ENCODE measurements at places on chromosomes 11 and 22.

DNA sequence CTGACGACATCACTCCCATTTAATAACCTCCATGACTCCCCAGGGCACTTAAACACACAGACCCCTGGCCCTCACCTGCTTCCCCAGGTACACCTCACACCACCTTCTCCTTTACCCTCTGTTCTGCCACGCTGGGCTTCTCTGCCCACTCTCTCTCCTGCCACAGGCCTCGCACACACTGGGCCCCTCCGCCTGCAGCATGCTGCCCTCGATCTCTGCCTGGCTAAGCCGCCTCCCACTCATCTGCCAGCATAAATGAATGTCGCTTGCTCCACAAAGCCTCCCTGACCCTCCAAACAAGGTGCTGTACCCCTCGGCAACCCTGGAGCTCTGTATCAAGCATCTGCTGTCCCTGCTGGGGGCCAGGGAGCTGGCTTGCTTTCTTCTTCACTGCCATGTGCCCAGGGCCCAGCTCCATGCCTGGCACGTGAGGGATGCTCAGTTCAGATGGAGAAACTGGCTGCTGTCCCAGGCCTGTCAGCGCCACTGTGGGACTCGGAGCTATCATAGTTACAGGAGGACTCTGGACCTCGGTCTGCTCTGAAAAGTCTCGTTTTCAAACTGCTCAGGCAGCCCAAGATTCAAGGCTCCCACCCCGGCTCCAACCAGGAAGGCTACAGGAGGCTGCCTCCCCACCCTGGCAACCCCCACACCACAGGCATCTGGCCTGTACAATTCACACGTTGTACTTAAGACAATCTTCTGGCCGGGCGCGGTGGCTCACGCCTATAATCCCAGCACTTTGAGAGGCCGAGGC lies 11.9 kb downstream of the TTLL1 start:
- DNase-seq = no peak

DNA sequence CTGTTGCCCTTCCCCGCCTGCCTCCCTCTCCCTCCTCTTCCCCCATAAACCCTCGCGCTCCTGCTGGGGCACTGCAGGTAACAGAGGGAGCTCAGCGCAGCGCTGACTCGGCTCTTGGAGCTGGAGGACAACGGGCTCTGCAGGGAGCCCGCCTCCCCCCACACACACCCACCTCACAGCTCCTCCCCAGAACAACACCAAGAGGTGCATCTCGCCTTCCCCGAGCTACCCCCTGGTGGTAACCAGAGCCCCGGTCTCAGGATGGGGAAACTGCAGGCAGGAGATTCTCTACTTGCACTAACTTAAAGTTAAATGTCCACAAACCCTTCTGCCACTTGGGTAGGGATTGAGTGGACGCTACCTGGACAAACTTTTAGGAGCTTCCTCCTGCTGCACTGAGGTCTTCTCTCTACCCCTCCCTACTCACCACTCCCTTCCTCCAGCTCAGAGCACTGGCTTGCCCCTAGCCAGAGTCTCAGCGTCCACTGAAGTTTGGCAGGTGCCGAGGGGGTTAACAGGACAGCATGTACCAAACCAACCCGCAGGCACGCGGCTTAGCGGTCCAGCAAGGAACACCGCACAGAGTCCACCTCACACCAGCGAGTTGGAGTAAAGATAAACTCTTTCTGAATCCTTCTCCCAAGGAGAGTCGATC lies 4.0 kb upstream of the SCN4B start:
- DNase-seq = peak; percentile 43

- DNase-seq = peak; percentile 91
These were observed 33.7 kb upstream of the APOBEC3A start for GRCh38 chr22:38923463-38924346.

- DNase-seq = no peak
These were observed 96.9 kb upstream of the CTSC start for GRCh38 chr11:88434333-88434976.

DNA sequence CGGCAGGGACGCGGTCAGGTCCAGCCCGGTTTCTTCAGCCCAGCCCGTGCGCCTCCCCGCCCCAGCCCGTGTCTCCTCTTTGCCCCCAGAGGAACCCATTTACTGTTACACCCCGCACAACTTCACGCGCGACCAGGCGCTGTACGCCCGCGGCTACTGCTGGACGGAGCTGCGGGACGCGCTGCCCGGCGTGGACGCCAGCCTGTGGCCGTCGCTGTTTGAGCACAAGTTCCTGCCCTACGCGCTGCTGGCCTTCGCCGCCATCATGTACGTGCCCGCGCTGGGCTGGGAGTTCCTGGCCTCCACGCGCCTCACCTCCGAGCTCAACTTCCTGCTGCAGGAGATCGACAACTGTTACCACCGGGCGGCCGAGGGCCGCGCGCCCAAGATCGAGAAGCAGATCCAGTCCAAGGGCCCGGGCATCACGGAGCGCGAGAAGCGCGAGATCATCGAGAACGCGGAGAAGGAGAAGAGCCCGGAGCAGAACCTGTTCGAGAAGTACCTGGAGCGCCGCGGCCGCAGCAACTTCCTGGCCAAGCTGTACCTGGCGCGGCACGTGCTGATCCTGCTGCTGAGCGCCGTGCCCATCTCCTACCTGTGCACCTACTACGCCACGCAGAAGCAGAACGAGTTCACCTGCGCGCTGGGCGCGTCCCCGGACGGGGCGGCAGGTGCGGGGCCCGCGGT lies 6.5 kb downstream of the PANX2 start:
- DNase-seq = no peak

- no peak for DNase-seq
These were observed 844.0 kb downstream of the TBC1D22A start for GRCh38 chr22:47606426-47606825.

GRCh38 chr22:30433227-30433626 lies 7.7 kb downstream of the MTFP1 start:
- DNase-seq = no peak

- DNase-seq = no peak
These were observed 6.4 kb upstream of the GTSE1 start for GRCh38 chr22:46290121-46290842.

DNA sequence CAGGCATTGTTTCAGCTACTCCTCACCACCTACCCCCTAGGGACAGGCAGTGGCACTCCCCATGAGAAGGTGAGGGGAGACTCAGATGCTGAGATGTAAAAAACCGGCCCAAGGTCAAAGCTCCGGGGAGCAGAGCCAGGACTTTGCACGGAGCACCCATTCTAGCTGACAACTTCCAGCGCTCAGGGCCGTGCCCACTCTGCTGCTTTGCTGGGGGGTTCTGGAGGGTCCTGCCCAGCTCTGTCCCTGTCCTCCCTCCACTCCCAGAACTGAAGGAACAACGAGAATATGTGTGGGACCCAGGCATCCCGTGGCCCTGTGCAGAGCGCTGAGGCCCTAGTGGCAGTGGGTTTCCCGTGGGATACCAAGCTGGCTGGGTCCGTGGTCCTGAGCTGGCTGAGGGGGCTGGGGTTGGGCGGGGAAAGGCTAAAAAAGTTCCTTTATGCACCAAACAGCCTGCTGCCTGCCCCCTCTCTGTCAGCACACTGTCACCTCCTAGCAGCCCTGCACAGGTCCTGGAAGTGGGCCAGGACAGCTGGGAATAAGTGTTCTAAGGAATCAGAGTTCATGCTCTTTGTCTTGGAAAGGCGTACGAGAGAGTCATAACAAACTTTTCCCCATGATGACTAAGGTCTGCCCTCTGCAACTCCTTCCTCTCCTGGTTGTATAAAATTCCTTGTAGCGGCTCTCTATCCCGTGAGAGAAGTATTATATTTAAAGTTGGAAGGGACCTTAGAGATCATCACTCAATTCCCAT lies 1.9 kb downstream of the MS4A10 start:
- DNase-seq = no peak

GRCh38 chr11:71499125-71499524 lies 27.9 kb upstream of the KRTAP5-7 start:
- no peak for DNase-seq

GRCh38 chr11:120336641-120337354 lies 585 bp downstream of the ARHGEF12 start:
- DNase-seq = no peak

GRCh38 chr11:6634534-6634933 lies 15.3 kb upstream of the TPP1 start:
- DNase-seq = no peak

GRCh38 chr11:8959546-8960166 lies 4.6 kb downstream of the TMEM9B start:
- DNase-seq = peak; percentile 66

- DNase-seq = no peak
These were observed 173.7 kb downstream of the CEP164 start for GRCh38 chr11:117501237-117501898.

DNA sequence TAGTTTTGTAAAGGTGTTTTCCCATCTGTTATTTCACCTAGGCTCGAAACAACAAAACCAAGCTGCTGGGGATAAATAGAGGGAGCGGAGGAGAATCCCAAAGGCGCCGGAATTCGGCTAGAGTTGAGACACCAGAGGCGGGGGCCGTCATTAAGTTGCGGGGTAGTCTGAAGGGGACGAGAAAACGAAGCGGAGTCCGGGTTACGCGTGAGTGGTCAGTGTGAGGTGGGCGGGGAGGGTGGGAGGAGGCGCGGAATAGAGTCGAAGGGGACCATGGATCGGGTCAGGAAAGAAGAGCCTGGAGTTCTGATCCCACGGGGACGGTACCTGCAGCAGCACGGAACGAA lies 361 bp downstream of the SRPRA start:
- DNase-seq = no peak

DNA sequence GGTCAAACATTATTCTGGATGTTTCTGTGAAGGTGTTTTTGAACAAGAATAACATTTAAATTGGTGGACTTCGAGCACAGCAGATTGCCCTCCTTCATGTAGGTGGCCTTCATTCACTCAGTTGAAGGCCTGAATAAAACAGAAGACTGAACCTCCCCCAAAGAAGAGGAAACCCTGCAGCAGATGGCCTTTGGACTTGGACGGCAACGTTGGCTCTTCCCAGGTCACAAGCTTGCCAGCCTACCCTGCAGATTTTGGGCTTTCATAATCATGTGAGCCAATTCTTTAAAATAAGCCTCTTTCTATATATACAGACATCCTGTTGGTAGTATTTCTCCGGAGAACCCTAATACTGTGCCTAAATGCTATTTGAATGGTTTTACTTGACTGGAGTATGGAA lies 432.2 kb upstream of the NARS2 start:
- no peak for DNase-seq

GRCh38 chr22:17846326-17846992 lies 72.2 kb upstream of the BID start:
- no peak for DNase-seq

- DNase-seq = no peak
These were observed 42.6 kb downstream of the BBOX1 start for GRCh38 chr11:27083241-27083640.

- DNase-seq = no peak
These were observed 9.0 kb upstream of the KCNQ1OT1 start for GRCh38 chr11:2708757-2709281.

DNA sequence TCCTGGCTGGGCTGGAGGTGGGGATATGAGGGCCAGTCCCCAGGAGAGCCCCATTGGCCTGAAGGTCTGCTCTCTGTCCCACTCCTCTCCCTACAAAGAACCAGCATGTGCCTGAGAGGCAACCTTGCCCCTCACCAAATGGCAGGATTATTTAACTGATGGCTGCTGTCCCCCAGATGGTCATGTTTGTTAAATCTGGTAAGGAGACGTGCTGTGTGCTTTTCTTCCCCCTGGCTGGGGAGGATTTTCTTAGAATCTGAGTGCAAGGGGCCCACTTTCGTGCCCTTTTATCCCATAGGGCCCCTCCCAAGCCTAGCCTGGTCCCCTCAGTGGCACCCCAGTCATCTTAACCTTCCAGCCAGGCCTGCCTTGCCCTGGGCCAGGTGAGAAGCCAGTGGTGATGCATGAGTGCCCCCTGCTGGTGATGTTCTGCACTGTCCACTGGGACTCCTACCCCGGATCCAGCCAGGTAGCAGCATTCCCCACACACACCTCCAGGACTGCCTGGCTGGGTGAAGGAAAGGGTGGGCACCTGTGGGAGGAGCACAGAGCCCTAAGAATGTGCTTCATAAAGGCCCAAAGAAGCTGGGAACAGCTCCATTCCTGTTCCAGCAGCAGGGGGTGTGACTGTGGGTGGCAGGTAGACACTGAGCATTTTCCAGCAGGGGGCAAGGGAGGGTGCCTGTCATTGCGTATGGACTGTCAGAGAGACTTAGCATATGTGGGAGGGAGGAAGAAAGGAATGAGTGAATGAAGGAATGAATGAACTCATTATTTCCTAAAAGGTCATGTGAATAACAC lies 28.9 kb downstream of the MFNG start:
- DNase-seq = peak; percentile 90

DNA sequence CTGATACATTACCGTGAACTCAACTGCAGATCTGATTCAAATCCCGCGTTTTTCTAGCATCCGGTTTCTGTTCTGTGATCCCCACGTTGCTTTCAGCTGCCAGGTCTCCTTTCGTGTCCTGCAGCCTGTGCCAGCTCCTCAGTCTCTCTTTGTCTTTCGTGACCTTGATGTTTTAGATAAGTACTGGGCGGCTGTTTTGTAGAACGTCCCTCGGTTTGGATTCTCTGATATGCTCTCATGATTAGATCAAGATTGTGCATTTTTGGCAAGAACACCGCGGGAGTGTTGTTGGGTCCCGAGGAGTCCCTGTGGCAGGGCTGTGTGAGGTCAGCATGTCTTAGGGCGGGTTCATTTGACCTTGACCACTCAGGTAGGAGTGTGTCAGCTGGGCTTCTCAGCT lies 38.6 kb downstream of the KCNQ1 start:
- DNase-seq = no peak

DNA sequence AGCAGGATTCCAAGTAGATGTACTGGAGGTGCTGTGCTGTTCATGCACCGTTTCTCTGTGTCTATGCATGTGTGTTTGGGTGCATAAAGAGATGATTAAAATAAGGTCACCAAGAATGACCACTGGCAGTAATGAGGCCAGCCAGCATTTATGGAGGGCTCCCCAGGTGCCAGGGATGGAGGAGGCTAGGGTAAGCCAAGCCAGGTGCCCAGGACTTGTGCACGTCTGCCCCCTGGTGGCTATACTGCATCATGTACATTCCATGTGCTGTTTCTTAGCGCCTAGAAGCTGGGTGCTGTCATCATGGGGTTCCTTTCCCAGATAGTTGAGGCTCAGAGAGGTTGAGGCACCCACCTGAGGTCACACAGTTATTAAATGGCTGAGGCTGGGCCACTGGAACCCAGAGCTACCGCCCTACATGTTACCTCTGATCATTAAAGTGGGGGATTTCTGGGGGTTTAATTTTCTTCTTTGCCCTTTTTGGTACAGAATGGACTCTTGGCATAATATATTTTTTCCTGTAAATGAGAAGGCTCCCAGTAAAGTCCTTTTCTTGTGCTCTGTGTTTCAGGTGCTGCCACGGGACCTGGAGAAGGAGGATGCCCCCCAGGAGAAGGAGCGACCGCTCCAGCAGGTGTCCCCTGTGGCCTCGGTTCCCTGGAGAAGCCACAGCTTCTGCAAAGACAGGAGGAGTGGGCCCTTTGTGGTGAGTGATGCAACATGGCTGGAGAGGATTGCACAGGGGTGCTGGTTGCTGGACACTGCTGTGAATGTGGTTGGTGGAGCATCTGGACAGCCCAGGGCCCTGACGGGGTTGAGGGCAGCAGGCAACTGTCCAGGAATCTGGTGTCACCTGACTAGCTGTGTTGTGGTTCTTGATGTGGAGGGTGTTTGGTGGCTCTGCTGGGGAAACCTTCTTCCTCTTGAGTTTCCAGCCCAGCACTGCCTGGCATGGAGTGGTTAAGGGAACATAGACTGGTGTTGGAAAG lies 96.4 kb downstream of the KIAA1671 start:
- DNase-seq = peak; percentile 85

GRCh38 chr11:117859488-117860112 lies 16.9 kb downstream of the FXYD6 start:
- peak; percentile 5 for DNase-seq

- peak; percentile 45 for DNase-seq
These were observed 3.1 kb downstream of the CBX6 start for GRCh38 chr22:38868886-38869381.

GRCh38 chr11:46045811-46046210 lies 75.4 kb downstream of the PHF21A start:
- DNase-seq = no peak

GRCh38 chr11:34151916-34152845 lies 46.8 kb downstream of the NAT10 start:
- no peak for DNase-seq

Data from HAP-1 (cell line).